ENCODE measurements at places on chromosomes 7 and 10. TPM values are rescaled to one million over a fixed set of nuclear protein-coding genes. Genes with fewer than 3 reads are reported as not detected.

Gene AGR3
- total RNA-seq, result not detected

Gene EPHA1
- total RNA-seq, result 109 TPM

Gene FAM25C
- total RNA-seq, result not detected

Gene TMEM225B
- total RNA-seq, result not detected

Gene GJC3
- 1.4 TPM for total RNA-seq

Gene MINDY4
- total RNA-seq, result 3.1 TPM

Gene FXYD4
- total RNA-seq, result not detected

Gene CFAP58
- total RNA-seq, result 0.88 TPM

Gene MYL7
- 5.7 TPM for total RNA-seq

Gene ASIC3
- 1.7 TPM for total RNA-seq

Gene CNPY1
- total RNA-seq, result not detected

DNA sequence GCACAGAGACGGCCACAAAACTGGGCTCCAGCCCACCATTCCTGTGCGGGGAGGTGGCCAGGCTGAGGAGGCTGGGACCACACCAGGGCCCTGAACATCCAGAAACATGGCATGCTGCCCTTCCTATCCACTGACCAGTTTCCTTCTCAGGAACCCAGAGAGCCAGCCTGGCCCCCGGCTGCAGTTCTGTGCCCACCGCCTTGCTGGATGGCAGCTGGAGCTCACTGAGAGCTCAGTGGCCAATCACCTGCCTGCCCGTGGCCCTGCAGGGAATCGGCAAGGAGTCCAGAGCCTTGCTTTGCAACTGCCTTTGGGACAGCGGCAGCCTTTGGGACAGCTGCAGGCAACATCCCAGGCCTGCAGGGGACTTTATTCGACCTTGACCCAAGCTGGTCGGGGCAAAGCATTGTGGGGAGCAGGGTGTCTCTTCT, 30.4 kb downstream of the STK32C start:
- DNase-seq, result no peak

DNA sequence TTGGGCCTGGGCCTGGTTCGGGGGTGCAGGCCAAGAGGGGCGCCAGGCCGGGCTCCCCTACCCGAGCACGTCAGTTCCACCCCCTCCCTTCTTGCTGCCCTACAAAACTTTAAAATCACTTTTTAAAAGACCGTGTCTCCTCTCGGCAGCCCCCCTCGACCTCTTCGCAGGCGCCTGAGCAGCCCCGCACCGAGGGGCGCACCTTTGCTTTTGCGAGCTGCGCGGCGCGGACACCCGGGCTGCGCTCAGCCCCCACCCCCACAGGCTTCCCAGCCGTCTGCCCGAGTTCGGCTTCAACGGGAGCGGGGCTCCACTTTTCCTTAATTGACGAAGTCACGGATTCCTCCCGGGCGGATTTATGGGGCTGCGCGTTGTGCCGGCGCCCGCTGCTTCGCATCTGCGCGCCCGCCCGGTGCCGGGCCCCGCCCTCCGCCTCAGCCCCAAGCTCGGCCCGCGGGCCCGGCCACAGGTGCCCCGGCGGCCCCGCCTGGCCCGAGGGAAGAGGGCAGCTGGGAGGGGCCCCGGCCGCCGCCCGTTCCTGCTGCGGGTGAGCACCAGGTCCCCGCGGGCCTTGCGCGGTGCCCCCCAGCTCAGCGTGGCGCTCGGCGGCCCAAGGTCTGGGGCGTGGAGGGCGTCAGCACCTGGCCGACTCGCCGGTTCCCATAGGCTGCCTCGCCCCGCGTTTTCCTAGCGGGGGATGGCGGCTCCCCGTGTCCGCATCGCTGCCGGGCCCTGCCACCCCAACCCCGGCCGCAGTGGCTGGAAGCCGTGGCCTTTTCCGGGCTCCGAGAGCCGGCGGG, 10.8 kb upstream of the MNX1 start:
- DNase-seq, result peak; percentile 36

DNA sequence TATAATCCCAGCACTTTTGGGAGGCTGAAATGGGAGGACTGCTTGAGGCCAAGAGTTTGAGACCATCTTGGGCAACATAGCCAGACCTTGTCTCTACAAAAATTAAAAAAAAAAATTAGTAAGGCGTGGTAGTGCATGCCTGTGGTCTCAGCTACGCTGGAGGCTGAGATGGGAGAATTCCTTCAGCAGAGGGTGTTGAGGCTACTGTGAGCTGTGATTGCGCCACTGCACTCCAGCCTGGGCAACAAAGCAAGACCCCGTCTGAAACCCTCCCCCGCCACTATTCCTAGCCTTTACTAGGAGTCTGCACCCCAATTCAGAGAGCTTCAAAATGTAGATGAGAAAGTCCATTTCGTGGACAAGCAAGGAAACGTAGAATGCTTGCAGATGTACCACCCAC, 95.2 kb downstream of the PRPF18 start:
- DNase-seq, result no peak

DNA sequence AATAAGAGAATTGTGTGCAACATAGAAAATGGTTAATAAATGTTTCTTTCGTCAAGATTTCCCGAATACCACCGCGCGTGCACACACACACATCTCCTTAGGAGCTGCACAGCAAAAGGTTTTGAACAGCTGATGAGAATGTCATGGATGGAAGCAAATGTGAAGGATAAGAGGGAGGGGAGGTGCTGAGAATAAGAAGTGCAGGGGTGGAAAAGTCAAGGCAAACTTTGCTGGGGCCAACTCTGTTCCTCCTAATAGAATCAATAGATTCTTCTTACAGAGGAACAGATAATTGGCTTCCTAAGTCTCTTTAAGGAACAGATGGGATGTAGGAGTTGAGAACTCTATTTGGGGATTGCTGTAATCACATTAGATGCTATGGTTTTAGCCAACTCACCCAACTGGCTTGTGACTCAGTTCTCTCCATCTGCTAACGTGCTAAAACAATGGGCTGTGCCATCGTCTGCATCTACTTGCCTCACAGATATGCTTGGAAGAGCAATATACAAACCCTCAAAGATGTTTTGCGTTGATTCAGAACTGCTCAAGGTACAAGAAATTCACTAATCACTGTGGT, 408.2 kb upstream of the CELF2 start:
- DNase-seq, result no peak

DNA sequence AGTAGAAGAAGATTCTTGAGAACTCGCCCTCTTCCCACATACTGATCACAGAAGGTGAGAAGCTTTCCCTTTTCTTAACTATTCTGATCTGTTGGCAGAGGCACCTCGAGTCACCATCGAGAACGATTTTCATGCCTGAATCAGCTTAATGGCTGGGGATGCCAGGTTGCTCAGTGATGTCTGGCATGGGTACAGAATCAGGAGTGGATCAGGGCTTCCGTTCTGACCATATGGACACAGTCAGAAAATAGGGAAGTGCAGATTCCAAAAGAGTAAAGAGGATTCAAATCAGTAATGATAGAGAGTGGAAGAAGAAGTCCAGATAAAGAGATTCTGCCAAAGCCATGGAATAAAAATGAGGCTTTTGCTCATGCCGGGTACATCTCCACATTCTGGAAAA, 52.0 kb upstream of the GRB10 start:
- DNase-seq, result no peak

- no peak for DNase-seq
These were observed 7.4 kb upstream of the SMIM30 start for GRCh38 chr7:113125728-113126127.

DNA sequence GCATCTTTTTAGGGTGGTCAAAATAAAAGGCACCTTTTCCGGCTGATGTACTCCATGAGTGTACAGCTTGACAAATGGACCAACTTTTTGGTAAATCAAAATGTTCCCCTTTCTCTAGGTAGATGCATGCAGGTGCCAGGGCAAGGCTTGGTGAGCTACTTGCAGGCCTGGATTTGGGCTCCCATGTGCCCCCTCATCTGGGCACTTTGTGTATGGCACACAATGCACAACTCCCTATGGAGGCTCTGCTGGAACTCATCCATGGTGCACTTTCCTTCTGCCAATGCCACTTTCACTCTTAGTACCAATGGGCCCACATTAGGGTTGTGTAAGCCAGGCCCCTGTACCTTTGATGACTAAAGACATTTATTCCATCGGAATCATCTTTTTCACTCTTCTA, 300.8 kb downstream of the SDHAF3 start:
- DNase-seq, result peak; percentile 39

GRCh38 chr7:139370943-139371313, 11.2 kb downstream of the LUC7L2 start:
- DNase-seq, result no peak

- no peak for DNase-seq
These were observed 22.5 kb upstream of the MGAM2 start for GRCh38 chr7:142089035-142089434.

GRCh38 chr7:151934584-151934983, 21.7 kb upstream of the GALNTL5 start:
- no peak for DNase-seq

- DNase-seq, result no peak
These were observed 5.0 kb downstream of the TRIM24 start for GRCh38 chr7:138465046-138465445.

- no peak for DNase-seq
These were observed 101.3 kb downstream of the KAT6B start for GRCh38 chr10:74927701-74928100.

DNA sequence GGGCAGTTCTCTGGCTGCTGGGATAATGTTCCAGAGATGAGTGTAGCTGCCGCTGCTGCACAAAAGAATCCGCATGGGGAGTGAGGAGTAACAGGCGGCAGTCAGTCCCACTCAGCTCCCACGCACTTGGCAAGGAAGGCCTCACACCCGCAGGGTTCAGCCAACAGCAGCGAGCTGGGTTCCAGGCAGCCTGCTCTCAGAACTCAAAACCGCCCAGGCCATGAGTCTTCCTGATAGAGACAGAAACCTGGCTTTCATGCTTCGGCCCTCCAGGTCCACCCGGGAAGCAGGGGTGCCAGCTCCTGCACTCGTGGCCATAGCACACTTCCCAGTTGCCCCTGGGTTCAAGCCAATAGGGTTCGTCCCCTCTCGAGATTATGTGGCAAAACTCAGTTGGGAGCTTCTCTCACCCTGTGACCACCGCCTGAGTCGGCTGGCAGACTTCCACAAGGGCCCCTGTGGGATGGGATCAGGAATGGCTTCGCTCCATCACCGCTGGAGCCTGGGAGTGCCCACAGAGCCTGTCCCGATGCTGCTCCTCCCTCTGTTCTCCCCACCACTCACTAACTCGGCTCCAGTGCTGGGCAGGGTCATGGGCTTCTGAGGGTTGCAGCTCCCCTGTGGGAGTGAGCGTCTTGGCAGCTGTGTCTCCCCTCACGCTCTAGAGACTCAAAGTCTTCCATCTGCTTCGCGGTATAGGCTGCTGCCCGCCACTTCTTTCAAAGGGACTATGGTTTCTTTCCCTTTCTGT, 20.6 kb downstream of the CLRN3 start:
- no peak for DNase-seq

DNA sequence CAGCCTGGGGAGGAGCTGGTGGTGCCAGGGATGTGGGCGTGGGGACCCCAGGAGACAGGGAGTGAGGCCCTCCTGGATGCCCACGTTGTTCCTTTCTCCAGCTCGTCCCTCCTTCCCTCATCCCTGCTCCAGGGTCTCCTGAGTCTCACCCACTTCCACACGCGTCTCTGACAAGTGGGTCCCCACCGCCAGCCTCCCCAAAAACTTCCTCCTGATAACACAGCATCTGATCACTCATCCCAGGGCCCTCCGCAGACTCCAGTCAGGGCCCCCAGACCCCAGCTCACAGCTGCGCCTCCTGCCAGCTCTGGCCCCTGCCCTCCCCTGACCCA, 60.6 kb upstream of the INPP5A start:
- DNase-seq, result no peak

DNA sequence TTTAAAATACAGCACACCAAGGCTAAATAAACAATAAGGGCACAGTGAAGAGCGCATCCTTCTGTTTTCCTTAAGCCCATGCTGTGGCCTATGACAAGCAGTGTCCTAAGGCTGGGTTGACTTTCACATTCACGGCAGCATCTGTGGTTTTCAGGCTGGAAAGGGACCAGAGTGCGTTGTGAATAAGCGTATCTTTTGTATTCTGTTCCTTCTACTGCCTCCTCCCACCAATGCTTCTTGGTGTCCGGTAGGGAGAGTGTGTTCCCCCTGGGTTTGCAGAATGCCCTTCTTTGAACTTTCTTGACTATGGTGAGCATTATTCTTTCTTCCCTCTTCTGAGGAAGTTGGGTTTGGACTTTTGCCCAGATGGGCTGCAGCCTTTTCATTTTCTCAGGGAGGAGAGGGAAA, 73.6 kb downstream of the ABCA13 start:
- DNase-seq, result no peak

DNA sequence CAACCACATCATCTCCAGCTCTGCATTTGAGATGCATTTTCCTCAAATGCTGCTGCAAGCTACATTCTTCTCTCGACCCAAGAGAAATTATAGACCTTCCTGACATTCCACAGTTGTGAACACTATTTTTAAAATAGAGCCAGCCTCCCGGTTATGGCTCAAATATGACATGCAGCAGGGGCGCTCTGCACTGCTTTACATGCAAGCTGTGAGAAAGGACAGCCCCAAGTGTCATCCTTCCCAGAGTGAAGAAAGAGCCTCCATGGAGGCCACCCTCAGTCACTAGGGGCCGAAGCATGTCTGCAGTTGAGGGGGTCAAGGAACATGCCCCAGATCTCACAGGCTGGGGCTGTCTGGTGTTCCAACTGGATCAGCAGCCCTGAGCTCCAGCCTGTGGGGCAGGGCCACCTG, 63.9 kb upstream of the CHST15 start:
- no peak for DNase-seq

GRCh38 chr7:80622541-80622940, 15.9 kb upstream of the CD36 start:
- DNase-seq, result no peak

DNA sequence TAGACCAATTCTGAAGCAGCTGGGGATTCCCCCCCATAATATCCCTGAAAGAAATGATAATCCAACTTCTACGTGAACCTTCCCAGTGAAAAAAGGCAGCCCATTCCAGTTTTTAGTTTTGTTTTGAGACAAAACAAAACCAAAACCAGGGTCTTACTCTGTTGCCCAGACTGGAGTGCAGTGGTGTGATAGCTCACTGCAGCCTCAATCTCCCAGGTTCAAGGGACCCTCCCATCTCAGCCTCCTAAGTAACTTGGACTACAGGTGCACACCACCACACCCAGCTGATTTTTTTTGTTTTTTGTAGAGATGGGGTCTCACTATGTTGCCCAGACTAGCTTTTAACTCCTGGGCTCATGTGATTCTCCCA, 12.5 kb upstream of the ARPC1A start:
- no peak for DNase-seq

- no peak for DNase-seq
These were observed 223.6 kb downstream of the GFRA1 start for GRCh38 chr10:116049158-116049973.
